ENCODE measurements at places on chromosomes 4 and X.

- no peak for DNase-seq
Measured at GRCh38 chr4:109511414-109511813, 48.6 kb upstream of the MCUB start.

DNA sequence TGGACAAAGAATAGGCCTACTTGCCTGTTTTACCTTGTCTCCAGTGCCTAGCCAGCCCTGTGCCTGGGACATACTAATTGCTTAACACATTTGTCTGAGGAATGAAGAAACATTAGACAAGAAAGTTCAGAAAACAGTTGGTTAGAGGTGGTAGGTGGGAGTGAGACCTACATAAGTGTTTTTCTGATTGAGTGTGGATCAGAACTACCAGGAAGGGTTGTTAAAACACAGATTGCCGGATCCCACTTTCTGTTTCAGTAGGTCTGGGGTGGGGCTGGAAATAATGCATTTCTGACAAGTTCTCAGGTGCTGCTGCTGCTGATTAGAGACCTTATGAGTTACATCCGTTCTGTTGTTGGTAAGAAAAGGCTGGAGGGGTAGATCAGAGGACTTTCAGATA, 5.7 kb upstream of the JADE1 start:
- DNase-seq = no peak

- no peak for DNase-seq
Measured at GRCh38 chrX:39766085-39766726, 331.6 kb downstream of the BCOR start.

DNA sequence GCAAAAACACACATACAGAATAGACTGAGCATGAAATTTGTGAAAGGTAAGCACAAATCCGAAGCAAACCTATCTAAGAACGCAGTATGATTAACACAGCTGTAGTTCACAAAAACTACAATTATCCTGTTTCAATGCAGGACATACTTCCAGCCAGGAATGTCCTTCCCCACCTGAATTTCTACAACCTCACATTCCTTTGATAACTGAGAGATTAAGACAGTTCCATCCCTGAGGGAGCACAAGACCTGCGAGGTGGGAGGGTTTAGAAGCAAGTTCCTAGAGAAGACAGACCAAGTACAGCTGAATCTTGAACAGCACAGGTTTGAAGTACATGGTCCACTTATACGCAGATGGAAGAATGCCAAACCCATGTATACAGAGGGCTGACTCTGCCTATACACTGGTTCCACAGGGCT, 10.6 kb downstream of the ABCG2 start:
- DNase-seq = no peak

DNA sequence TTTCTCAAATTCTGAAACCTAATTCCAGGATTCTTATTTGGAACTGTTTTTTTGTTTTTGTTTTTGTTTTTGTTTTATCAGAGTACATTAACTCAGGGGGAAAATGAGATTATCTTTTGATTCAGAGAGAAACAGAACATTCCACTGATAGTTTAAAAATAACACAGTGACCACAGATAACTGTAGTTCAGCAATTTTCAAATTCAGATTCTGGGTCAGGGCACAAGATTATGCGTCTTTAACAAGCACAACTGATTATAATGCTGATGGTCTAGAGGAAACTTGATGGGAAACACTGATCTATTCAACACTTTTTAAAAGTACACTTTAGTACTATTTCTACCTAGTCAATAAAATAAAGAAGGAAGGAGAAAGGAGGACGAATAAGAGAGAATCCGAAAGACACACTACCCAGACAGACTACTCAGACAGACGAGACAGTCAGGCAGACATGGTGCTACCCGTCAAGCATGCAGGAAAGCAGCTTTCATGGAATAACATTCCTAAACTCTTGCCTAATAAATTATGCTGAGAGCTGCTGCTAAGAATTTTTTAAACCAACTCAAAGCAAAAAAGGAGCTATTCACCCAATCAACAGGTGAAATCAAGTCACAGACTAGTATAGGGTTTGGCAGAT, 59.0 kb downstream of the APBB2 start:
- no peak for DNase-seq

DNA sequence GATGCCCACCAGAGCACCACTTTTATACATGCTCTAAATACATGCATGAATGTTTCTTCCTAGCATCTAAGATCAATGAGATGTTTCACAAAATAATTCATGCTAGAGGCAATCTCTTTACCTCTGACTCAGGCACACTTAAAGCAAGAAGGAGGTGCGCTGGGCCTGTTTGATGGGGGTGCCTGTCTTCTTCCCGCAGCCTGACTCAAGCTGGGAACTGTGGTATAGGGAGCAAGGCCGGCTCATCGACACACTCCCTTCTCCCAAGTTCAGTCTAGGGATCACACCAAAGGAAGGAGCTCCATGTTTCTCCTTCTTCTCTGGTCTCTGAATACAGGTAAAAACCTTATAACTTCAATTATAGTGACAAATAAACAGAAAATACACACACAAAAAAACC, 333.8 kb upstream of the MAD2L1 start:
- no peak for DNase-seq

DNA sequence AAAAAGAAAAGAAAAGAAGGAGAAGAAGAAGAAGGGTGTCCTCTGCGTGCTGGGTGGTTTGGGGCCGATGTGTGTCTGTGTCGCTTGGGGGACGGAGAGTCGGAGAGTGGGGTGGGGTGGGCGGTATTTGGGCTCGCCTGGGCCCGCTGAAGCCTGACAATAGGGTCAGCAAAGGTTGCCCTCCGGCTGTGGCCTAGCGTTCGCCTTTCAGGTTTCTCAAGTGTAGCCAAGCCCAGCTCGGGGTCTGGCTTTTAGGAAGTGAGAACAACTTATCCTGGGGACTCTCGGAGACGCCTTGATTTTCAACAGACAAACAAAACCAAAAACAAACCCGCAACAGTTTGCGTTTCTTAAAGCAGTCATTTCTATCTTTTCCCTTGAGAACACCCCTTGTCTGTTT, 4.1 kb upstream of the SOX3 start:
- DNase-seq = no peak

DNA sequence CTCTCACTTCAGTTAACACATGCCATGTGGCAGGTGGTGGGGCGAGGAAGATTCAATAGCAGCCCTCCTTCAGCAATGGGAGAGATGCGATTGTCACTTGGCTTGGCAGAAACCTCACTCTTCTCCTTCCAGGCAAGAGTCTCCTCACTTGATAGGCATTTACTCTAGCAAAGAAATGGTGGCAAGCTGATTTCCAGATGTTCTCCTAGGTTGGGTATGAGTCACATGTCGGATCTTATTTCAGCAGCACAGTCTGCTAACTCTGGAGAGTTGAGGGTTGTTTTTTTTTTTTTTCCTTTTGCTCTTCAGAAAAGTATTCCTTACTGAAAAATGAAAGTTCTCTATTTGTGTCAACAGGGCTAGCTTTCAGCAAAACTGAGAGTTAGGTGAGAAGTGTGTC, 119.5 kb upstream of the CHRDL1 start:
- no peak for DNase-seq

- no peak for DNase-seq
Measured at GRCh38 chr4:112717856-112718255, 80.9 kb downstream of the LARP7 start.

GRCh38 chrX:100830143-100830542, 10.0 kb downstream of the CSTF2 start:
- no peak for DNase-seq

- DNase-seq = no peak
Measured at GRCh38 chrX:54043056-54043455, 1.2 kb downstream of the PHF8 start.

DNA sequence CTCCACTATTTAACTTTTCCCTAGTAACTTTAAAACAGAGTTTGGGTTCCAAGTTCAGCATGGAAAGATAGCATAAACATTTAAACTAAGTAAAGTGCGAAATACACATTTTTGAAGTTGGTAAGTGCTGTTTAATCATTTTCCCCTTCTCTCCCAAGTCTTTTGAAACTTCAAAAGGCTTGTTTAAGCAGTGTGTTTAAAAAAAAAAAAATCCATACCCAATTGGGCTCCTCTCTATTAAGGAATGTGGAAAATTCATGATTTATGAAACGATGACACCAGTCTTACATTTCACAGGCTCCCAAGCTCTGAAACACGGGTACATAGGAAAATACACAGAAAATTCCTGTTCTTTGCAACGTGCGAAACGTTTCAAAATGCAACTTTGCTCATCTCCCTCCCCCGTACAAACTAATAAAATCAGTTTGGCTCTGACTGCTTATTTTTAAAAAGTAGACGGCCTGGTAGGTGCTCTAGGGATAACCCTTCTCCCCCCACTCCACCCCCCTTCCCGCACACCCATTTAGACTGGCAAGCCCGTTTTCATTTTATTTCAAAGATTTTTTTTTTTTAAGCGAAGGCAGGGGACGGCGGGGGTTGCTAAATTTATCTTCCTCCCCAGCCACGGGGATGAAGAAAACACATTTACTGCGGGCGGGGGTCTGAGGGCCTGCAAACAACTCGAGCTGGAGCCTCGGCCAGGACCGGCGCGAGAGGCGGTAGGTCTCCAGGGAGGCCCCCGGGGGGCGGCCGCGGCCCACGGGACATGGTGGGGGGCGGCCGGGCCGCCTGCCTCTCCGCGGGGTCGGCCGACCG, 786 bp upstream of the ZFX start:
- no peak for DNase-seq

- no peak for DNase-seq
Measured at GRCh38 chr4:2432991-2433530, 14.3 kb downstream of the CFAP99 start.

GRCh38 chr4:179465131-179465797, 2023.0 kb upstream of the AGA start:
- DNase-seq = no peak

DNA sequence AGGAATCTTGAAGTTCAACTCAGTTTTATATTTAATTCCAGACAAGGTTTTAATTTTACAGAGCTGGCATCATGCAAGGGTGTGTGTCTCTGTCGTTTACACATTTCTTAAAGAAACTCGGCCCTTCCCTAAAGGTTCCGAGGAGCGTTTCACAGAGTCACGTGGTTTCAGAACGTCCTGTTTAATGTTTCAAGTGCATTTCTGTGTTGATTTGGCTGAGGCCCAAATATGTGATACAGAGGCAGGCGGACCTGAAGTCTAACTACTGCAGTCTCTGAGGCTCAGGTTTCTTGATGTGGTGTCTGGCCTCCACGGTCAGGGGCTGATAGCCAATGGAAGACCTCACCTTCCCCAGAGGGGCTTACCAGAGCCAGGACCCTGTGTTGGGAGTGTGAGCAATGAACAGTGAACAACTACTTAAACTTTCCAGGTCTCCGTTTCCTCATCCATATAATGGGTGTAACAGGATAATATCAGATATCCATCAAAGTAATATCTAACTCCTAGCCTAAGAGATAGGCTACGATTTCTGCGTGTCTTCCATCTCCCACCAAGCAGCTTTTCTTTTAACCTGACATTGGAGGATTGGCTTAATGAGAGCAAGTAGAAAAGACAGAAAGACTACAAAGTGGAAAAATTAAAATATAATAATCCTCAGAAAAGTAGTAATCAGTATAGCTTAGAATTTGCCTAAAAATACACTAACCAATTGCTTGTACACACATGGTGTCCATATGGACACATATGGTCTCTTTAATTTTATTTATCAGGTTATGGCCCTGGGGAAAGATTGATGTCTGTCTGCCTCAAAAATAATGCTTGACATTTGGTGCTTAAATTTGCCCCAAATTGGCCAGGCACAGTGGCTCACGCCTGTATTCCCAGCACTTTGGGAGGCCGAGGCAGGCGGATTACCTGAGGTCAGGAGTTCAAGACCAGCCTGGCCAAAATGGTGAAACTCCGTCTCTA, 50.0 kb upstream of the TRIM2 start:
- no peak for DNase-seq

DNA sequence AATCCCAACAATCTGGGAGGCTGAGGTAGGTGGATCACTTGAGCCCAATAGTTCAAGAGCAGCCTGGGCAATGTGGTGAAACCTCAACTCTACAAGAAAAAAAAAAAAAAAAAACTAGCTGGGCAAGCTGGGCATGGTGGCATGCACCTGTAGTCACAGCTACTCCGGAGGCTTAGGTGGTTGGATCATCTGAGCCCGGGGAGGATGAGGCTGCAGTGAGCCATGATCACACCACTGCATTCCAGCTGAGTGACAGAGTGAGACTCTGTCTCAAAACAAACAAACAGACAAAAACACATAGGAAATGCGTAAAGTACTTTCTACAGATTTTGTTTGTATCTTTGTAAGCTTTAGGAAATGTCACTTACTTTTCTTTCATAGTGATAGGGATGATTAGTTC, 307.2 kb upstream of the NR3C2 start:
- no peak for DNase-seq

GRCh38 chrX:12721042-12721441, 70.2 kb upstream of the PRPS2 start:
- no peak for DNase-seq

- no peak for DNase-seq
Measured at GRCh38 chr4:106351016-106351415, 17.6 kb downstream of the GIMD1 start.

- no peak for DNase-seq
Measured at GRCh38 chrX:13253223-13253622, 66.6 kb downstream of the ATXN3L start.

DNA sequence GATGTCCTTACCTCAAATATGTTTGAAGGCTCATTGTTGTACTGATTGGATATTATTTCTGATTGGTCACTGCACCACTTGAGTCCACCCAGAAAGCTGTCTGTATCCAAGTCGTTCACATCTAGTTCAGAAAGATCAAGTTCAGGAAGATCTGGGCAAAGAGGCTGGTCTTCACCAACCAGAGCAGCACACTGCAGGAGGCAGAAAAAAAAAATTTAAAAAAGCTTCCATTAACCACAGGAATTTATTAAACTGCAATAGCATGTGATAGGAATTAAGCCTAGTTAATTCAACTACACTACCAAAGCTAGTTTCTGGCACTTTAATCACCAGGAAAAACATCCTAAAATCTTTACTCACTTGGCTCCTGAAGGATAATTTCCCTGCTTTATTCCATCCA, 5.1 kb downstream of the PPARGC1A start:
- DNase-seq = no peak

DNA sequence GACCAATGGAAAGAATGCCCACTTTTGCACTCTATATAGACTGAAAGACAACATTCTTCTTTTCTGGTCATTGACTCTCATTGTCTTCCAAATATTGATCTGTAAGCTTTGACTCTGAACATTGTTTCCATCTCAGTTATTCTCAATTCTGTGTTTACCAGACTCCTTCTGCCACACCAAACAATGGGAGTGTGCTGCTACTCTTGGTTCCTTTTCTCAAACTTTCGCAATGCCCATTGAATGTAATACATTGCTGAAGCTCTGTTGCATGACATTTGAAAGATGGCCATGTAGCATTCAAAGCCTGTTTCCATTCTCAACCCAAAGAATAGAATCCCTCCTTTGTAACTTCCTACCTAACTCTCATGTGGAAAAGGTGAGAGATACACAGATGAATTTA, 136.2 kb downstream of the BTC start:
- DNase-seq = no peak

GRCh38 chrX:2549876-2550275, 49.1 kb upstream of the DHRSX start:
- DNase-seq = no peak

GRCh38 chrX:116111497-116111896, 59.0 kb upstream of the AGTR2 start:
- DNase-seq = no peak
